ENCODE measurements at places on chromosomes 2 and 18.

DNA sequence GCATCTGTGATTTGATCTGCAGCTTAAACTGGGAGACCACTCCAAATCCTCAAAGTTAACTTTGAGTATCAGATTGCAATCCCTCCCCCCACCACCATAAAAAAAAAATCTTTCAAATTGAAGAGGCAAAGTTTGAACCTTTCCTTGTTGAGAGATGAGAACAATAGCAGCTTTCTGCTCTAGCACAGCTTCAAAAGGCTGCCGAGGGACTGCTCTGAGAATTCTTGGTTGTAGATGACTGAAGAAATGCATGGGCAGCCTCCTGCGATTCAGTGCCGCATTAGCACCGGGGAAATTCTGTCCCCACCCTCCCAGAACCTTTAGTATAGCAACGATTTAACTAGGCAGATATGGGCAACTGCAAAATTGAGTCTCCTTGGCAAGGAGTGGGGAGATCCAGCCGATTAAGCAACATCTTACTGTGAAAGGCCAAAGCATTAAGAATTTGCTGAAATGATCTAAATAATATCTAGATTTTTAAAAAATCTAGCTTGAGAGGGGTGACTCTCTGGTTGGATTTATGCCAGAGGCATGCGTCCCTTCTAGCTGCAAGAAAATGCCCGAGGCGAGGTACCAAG, 3.9 kb upstream of the SP5 start:
- no peak for DNase-seq

- DNase-seq: no peak
Measured at GRCh38 chr2:236397681-236398080, 133.5 kb upstream of the ASB18 start.

DNA sequence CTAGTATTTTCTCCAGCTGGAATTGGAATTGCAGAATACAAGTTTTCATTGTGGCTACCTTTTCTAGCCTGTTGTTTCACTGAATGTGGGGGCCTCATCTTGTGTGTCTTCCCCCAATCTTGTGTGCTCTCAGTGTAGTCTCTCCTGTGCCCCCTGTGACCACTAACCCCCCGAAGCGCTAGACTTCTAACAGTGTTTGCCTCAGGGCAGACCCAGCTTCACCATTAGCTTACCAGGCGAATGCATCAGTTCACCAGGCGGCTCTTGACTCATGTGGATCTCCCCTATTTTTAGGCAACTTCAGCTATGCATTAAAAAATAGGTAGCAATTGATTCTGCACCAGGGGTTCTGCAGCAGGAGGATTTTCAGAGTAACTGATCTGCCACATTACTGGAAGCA, 376.2 kb upstream of the MEIS1 start:
- no peak for DNase-seq

- no peak for DNase-seq
Measured at GRCh38 chr18:77113361-77114151, 19.0 kb downstream of the MBP start.

DNA sequence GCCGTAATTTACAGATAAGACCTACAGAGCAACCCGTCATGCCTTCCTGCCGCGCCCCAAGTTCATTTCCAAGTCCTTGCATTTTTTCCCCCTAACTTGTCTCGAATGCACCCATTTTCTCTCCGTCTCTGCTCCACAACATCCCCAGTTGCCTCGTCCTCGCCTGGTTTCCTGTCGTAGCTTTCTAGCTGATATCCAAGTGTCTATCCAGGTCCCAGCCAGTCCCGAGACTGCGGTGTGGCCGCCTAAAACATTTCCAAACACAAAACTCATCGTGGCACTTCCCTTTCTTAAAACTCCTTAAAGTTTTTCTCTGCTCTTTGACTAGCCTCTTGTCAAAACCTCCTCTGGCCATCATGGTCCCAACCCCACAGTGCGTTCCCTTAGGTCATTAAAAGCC, 1.2 kb upstream of the BARD1 start:
- no peak for DNase-seq

DNA sequence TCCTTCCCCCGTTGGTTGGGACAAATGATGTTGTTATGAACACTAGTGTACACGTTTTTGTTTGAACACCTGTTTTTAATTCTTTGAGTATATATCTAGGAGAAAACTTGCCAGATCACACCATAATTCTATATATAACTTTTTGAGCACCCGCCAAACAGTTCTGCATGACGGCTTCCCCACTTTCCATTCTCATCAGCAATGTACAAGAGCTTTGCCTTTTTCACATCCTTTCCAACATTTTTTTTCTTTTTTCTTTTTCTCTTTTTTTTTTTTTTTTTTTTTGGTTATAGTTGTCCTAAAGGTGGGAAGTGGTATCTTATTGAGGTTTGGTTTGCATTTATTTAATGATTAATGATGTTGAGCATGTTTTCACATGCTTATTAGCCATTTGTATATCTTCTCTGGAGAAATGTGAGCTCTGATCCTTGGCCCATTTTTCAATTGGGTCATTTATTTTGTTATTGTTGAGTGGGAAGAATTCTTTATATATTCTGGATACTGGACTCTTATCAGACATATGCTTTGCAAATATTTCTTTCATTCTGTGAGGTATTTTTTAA, 86.9 kb upstream of the ZC3H15 start:
- DNase-seq: no peak

GRCh38 chr2:165698444-165698884, 95.6 kb downstream of the GALNT3 start:
- peak; percentile 67 for DNase-seq

DNA sequence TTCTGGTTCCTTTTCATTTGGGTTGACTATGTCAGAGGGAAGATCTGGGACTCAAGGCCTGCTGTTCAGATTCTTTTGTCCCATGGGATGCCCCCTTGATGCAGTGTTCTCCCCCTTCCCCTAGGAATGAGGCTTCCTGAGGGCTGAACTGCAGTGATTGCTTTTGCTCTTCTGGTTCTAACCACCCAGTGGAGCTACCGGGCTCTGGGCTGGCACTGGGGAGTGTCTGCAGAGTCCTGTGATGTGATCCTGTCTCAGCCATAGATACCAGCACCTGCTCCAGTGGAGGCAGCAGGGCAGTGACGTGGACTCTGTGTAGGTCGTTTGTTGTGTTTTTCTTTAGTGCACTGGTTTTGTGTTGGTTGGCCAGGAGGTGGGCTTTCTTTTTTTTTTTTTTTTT, 32.1 kb upstream of the RHOB start:
- no peak for DNase-seq

GRCh38 chr2:84495539-84496146, 20.7 kb upstream of the DNAH6 start:
- DNase-seq: peak; percentile 81

GRCh38 chr2:54559593-54560145, 103.5 kb downstream of the SPTBN1 start:
- DNase-seq: peak; percentile 84

- DNase-seq: peak; percentile 26
Measured at GRCh38 chr2:12347066-12347493, 369.7 kb upstream of the TRIB2 start.

DNA sequence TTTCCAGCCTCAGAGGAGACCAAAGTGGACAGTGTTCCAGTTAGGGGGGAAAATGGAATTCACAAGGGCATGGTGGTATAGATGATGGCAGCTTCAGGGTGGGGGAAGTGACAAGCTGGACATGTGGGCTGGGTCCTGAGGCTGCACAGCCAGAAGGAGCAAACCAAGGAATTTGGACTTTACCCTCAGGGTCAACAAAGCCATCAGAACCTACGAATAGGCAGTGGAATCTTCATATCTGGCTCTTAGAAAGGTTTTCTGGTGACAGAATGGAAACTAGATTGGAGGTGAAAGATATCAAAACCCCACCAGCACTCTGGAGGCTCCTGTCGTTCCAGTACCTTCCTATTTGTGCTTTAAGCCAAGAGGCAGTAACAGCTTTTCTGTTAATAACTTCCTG, 127.1 kb downstream of the SETBP1 start:
- no peak for DNase-seq

- no peak for DNase-seq
Measured at GRCh38 chr18:6650127-6650507, 79.4 kb upstream of the ARHGAP28 start.

DNA sequence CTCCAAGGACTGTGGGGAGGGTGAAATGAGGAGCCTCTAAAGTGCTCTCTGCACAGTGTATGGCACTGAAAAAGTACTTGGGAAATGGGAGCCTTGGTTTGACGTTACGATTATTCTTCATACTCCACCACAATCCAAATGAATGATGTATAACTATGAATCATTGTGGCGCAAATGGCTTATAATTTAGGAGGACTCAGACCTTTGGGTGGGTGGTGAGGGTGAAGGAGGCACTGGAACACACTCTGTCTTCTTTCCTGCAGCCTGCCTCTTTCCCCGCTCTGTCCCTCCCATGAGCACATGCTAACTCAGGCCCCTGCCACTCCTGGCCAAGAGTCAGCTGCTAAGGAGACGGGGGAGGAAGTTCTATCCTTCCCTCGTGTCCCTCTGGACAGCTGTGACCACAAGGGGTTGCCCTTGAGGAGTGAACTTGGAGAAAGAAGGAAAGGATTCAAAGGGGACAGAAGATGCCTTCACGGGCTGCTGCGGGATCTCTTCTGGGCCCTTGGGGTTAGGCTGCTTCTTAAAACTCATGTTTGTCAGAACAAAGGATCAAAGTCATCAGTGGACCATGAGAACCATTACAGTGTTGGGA, 36.5 kb downstream of the POLR1A start:
- no peak for DNase-seq

DNA sequence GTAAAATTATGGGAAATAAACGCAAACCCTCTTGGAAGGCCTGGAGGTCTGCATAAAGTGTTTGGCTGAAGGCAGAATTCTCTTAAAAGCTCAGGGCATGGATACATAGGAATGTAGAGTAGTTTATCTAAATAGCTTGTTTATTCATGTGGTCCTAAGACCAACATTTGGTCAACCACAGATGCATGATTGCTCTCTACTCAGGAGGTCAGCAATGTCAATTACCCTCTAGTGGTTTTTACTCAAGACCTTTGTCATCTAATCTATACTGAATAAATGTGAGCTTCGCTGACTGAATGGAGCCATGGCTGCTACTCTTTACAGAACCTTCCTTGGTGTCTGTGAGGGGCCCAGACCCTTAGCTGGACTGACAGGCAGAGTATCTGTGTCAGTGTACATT, 139.8 kb downstream of the ATL2 start:
- DNase-seq: no peak

GRCh38 chr18:69951182-69951581, 3.5 kb upstream of the CD226 start:
- peak; percentile 32 for DNase-seq

- no peak for DNase-seq
Measured at GRCh38 chr2:101115664-101116063, 35.5 kb downstream of the TBC1D8 start.

DNA sequence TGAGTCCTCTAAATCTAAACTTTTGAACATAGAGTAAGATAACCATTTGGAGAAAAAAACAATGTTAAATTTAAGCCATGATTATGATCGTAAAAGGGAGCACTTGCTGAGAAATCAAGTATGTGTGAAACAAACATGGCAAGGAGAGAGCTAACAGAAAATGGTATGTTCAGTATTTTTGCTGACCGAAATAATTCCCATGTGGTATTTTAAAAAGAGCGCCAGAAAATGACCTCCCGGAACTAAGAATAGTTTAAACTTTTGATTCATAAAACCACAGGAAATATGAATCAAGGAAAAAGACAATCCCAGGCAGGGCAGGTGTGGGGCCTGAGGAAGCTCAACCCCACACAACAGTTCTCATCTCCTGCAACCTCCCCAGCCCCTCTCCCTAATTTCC, 74.2 kb downstream of the DOCK10 start:
- peak; percentile 20 for DNase-seq

- no peak for DNase-seq
Measured at GRCh38 chr18:26543373-26543772, 5.0 kb downstream of the KCTD1 start.

GRCh38 chr18:44411976-44412375, 268.7 kb upstream of the SETBP1 start:
- DNase-seq: no peak

DNA sequence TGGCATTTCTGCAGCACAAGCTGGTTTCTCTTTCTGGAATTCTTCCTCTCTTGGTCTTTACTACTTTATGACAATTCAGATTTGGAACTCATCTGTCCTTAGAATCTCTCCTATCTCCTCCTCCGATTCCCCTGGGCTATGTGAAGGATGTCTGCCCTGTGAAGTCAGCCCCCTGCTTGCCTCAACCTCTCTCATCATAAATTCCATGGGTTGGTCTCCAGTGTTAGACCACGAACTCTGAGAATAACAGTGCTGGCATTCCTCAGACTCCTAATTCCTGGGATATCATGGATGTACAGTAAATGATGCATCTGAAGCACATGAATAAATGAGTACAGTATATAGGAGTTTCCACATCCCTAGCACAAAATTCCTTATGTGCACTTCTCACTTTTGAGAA, 21.0 kb upstream of the CYRIA start:
- no peak for DNase-seq

GRCh38 chr2:220025207-220025606, 397.8 kb downstream of the SLC4A3 start:
- DNase-seq: no peak

- no peak for DNase-seq
Measured at GRCh38 chr2:102014041-102014345, 22.2 kb downstream of the IL1R2 start.

GRCh38 chr2:85887566-85888019, 1.2 kb downstream of the ST3GAL5 start:
- DNase-seq: peak; percentile 24

GRCh38 chr2:108492364-108492763, 41.9 kb upstream of the LIMS1 start:
- peak; percentile 95 for DNase-seq

GRCh38 chr18:12934454-12935071, 13.2 kb upstream of the SEH1L start:
- DNase-seq: peak; percentile 82

GRCh38 chr2:8376603-8377410, 305.0 kb upstream of the ID2 start:
- DNase-seq: peak; percentile 9

GRCh38 chr2:167198576-167198975, 310.3 kb downstream of the XIRP2 start:
- no peak for DNase-seq

DNA sequence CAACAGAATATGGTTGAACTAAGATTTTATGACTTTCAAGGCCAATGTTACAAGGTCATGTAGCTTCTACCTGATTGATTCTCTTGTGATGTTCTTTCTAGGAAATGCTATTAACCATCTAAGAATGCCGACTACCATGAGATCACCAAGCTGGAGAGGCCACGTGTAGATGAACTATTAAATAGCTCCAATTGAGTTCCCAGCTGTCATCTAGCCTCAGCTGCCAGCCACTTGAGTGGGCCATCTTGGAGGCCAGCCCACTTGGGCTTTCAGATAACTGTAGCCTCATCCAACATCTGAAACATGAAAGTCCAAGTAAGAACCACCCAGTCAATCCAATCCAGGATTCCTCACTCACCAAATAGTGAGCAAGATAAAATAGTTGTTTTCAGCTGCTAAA, 376.9 kb upstream of the TMEFF2 start:
- no peak for DNase-seq

GRCh38 chr2:216799873-216800431, 59.9 kb downstream of the TNP1 start:
- peak; percentile 26 for DNase-seq

DNA sequence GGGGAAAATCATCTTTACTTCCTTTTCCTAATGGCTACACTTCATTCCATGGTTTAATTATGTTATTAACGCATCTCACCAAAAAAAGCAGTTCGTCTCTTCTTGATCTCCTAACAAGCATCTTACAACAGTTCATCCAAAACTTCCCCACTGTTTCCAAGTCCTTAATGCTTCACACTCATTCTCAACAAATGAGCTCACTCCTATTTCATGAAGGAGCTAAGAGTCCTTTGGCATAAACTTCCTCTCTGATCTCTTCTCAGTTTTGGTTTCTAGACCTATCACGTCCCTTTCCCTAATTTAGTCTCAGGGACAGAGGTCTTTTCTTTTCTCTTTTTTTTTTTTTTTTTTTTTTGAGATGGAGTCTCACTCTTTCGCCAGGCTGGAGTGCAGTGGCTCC, 205.9 kb upstream of the SLC39A10 start:
- no peak for DNase-seq
